ENCODE measurements at places on chromosomes 6 and 20.

DNA sequence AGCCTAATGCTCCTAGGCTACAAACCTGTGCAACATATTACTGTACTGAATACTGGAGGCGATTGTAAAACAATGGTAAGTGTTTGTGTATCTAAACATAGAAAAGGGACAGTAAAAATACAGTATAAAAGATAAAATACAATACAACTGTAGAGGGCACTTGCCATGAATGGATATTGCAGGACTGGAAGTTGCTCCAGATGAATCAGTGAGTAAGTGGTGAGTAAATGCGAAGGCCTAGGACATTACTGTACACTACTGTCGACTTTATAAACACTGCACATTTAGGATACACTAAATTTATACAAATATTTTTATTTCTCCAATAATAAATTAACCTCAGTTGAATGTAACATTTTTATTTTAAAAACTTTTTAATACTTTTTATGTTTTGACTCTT lies 485.0 kb downstream of the MMUT start:
- DNase-seq: no peak

DNA sequence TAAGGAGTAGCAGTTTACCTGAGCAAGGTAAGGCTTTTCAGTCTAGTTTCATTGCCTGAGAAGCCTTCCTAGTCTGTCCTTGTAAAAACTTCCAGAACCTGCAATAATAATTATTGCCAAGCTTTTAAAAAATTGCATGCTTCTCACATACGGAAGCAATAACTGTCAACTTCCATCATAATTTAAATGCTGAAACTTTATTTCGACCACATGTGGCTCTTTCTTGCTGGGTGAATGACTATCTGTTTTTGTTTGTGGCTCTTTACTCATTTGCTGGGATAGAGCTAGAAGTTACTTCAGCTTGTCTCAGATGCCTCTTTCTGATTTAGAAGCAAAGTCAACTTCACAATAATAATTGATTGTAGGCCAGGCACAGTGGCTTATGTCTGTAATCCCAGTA lies 95.9 kb upstream of the COL21A1 start:
- no peak for DNase-seq

DNA sequence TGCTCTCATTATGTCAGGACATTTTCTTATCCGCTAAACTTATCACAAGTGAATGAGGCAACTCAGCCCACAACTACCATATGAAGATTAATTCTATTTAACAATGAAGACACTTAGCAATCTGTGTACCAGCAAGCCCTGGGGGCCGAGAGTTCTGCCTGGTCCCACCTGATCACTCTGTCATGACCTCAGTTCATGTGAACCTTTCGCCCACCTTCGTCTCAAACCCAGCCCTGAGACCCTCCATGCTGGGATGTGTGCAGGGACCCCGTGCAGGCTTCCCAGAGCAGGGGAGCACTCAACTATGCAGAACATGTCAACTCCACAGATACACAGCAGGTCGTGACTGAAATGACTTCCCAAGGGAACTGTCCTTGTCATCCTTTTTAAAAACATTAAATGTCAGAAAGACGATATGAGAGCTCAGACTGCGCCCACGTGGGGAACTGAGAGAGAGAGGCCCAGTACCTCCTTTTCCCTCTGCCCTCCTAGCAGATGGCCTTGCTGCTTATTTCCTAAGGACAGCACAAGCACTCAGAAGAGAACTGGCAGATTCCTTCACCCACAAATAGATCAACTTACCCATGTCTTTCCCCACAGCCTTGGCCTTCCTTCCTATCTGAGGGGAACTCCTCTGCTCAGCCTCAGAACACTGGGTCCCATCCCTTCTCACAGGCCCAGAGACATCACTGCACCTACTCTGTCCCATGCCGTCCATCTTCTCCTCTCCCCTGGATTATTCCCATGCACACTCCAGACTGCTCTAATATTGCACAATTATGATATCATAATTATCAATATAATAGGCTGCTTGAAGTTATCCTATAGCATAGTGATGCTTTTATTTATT lies 11.5 kb downstream of the ABHD12 start:
- no peak for DNase-seq

- DNase-seq: no peak
Measured at GRCh38 chr6:3351829-3352524, 93.2 kb downstream of the PSMG4 start.

Measured in retina (tissue), 1 donor.